Smooth muscle cell of the pulmonary artery (primary cell): ENCODE measurements at places on chromosomes 2 and 18. TPM values are rescaled to one million over a fixed set of nuclear protein-coding genes. Genes with fewer than 3 reads are reported as not detected.

SERPINB11 gene
- not detected in 2 replicates for total RNA-seq

IL1F10 gene
- total RNA-seq, result not detected in 2 replicates

STPG4 gene
- 0.07 and 0.20 TPM in 2 replicates for total RNA-seq

CCDC74B gene
- total RNA-seq, result 5.0 TPM in 2 replicates

FBLN7 gene
- total RNA-seq, result 7.5 and 17.7 TPM in 2 replicates

MEP1B gene
- total RNA-seq, result 0.07 TPM in 1 of 2 replicates, not detected in the other

TUBA3E gene
- total RNA-seq, result not detected in 2 replicates
